Activated CD8-positive, alpha-beta memory T cell treated with anti-CD3 and anti-CD28 coated beads for 1 hour (primary cell): ENCODE measurements at places on chromosomes 13 and 19.

- DNase-seq = no peak
Observed at GRCh38 chr13:24605923-24606372, 74.3 kb upstream of the ATP12A start.

GRCh38 chr13:33994826-33995502, 177.0 kb downstream of the RFC3 start:
- no peak for DNase-seq

DNA sequence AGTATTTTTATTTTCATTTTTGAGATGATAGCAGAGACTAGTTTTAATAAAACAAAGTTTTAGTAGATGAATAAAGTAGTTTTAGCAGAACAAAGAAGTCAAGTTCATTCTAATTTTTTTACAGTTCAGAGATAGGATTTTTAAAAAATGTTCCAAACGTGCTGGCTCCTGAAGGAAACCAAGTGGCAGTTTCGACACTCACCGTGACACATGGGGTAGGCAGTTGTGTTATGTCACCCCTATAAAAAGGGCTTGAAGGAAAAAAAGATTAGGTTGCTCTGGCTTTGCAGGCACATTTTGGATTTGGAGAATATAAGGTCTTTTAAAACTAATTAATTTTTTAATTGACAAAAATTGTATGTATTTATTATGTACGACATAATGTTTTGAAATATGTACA, 305.2 kb downstream of the NDFIP2 start:
- DNase-seq = no peak

DNA sequence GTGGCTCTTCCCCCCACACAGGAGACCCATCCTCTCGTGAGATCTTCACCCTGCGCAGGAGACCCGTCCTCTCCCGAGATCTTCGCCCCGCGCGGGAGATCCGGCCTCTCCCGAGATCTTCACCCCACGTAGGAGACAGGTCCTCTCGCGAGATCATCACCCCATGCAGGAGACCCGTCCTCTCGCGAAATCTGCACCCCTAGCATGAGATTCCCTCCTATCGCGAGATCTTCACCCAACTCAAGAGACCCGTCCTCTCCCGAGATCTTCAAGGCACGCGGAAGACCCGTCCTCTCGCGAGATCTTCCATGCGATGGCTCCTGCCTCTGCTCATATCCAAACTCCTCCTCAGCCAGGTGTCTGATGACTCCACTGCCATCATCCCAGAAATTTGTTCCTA, 24.3 kb downstream of the LAIR2 start:
- no peak for DNase-seq

GRCh38 chr13:94232956-94233355, 246.5 kb downstream of the DCT start:
- no peak for DNase-seq

- no peak for DNase-seq
Observed at GRCh38 chr19:31347828-31348392, 1.3 kb downstream of the TSHZ3 start.

DNA sequence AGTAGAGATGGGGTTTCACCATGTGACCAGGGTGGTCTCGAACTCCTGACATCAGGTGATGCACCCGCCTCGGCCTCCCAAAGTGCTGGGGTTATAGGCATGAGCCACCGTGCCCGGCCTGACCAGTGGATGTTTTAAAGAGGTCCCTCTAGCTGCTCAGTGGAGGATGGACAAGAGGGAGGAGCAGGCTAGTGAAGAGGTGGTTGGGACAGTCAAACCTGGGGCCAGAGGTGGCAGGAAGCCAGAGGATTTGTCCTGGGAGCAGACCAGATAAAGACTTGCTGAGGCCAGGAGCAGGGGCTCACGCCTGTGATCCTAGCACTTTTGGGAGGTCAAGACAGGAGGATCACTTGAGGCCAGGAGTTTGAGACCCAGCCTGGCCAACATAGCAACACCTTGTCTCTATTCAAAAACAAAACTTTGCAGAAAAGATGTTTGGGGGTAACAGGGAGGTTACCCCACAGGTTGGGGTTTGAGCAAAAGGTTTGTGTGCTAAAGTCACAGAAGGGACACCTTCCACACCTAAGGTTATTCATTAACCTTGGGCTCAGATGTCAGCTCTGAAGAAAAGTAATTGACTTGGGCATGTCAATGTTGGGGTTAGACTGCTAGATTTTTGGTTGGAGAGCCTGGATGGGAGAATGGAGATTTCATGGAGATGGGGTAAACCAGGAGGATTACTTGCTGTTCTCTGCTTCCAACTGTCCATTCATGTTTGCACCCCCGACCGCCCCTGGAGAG, 9.0 kb downstream of the BCAM start:
- no peak for DNase-seq

- DNase-seq = no peak
Observed at GRCh38 chr19:49798574-49798973, 14.5 kb downstream of the FUZ start.

DNA sequence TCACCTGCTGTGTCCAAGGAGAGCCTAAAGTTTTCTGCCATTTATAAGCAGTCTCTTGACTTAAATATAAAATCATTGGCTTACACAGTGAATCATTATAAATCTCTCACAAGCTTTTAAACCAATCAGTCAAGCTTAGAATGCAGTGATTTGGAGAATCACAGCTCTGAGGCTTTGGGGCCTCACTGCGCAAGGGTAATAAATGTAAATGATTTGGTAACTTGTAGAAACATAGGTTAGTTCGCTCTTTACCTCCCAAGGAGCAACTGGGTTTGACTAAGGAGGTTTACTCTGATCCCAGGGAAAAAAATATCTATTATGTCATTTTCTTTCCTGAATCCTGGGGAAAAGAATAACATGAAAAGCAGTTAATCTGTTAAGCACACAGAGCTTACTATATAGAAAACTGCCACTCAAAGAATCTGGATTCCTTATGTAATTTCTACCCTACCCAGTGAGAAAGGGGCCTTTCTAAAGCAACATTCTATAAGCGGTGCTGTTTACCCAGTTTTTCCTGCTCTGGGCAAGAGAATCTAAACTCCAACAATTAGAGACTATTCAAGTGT, 128.2 kb downstream of the MZT1 start:
- DNase-seq = no peak

- DNase-seq = no peak
Observed at GRCh38 chr13:94917824-94918223, 205.5 kb upstream of the SOX21 start.

DNA sequence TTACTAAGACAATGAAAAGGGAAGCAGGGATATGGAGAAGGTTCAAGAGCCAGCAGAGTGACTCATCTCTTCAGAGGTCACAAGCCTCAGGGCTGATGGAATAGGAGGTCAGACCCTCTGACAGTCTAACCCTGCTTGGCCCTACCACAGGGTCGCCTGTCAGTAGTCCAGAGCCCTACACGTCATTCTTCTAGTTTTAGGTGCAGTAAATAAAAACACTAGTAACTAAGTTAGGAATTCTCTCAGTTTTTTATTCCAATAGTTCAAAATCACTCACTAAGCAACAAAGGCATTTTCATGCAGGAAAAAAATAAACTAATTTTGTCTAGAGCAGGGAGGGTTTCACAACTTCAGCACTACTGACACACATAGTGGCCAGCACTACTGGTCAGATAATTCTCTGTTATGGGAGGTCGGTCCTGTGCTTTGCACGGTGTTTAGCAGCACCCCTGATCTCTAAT, 27.2 kb downstream of the FOXO1 start:
- DNase-seq = no peak

DNA sequence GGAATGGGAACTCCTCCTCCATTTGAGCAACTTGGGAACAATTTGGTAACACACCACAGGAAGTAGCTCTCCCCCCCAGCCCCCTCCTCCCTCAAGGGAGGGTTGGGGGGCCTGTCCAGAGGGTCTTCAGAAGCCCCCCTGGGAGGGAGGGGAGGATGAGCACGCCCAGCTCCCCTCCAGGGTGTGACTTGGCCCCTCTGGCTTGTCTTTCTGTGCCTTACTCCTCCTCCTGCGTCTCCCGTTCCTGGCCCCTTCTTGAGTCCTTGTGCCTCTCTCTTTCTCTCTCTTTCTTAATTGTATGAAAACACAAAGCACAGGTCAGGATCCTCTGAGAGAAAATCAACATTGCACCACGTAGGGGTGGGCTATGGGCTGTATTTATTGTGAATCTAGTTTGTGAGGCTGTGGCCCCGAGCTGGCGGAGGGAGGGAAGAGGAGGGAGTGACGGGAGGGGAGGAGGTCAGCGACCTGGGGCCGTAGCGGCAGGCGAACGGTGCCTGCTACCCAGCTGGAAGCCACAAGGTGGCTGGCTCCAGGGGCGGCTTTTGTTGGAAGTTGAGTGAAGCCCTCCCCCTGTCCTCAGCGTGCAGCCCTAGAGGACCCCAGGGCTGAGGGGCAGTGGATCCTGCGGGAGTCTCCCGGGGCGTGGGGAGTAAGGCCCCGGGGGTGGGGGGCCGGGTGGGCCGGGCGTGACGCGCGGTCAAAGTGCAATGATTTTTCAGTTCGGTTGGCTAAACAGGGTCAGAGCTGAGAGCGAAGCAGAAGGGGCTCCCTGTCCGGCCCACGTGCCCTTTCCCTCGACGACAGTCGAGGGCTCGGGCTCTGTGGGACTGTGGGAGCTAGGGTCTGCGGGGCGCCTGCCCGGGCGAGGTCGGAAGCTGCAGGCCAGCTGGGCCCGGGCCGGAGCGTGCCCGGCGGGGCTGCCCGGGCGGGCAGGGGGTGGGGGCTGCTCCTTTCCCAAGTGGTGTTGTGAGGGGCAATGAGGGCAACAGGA, 6.4 kb downstream of the LYL1 start:
- DNase-seq = no peak

GRCh38 chr13:51564252-51564651, 20.0 kb upstream of the WDFY2 start:
- no peak for DNase-seq

DNA sequence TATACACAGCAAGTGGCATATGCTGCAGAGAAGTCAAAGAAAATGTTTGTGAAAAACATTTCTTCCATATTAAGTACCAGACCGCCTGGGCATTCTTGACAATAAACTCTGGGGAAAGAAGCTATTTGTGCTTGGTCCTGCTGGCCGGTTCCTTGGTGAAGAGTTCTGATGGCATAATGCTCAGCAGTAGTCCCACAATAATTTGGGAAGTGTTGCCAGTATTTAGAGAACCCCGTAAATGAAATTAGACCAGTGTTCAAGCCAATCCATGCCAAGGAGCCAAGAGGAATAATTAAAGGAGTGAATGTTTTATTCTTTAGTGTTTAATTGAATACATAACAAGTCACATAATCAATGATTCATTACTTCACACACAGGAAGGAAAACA, 6.3 kb downstream of the KCTD12 start:
- DNase-seq = no peak

- no peak for DNase-seq
Observed at GRCh38 chr13:113152691-113152983, 5.8 kb upstream of the PROZ start.

GRCh38 chr19:19160461-19161035, 9.5 kb downstream of the MEF2B start:
- no peak for DNase-seq

GRCh38 chr13:21777166-21777565, 106.3 kb downstream of the FGF9 start:
- DNase-seq = no peak

DNA sequence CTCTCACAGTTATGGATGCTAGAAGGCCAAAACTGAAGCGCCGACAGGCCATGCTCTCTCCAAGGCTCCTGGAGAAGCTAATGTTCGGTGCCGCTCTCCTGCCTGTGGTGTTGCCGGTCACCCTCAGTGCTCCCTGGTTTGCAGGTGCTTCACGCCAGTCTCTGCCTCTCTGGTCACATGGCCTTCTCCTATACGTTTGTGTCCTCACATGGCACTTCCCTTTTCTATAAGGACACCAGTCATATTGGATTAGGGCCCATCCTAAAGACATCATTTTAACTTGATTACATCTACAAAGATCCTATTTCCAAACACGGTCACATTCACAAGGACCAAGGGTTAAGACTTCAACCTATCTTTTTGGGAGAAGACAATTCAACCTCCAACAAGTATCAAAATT, 671.3 kb upstream of the ARGLU1 start:
- no peak for DNase-seq

DNA sequence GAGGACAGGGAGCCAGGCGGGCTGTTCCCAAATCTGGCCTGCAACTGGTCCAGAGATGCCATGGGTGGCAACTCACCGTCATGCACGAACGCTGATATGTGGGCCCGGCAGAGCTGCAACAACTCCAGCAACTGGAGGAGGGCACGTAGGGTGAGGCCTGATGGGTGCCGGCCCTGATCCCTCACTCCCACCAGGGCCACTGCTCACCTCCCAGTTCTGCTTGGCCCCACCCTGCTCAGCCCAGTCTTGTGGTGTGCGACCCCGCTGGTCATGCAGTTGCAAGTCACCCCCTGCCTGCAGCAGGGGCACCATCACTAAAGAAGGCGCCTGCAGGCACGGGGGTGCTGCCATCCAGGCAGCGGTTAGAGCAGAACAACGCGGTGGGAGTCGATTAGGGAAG, 16.9 kb downstream of the ARHGAP33 start:
- no peak for DNase-seq

GRCh38 chr13:30850204-30850866, 55.7 kb upstream of the MEDAG start:
- no peak for DNase-seq

DNA sequence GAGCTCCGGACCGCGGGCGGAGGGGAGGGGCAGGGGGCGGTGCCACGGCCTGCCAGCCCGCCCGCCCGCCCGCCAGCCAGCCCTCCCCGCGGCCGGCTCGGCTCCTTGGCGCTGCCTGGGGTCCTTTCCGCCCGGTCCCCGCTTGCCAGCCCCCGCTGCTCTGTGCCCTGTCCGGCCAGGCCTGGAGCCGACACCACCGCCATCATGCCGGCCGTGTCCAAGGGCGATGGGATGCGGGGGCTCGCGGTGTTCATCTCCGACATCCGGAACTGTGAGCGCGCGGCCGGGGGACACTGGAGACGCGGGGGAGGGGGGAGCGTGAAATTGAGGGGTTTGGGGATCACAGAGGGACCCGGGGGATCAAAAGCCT, at the start of gene AP2A1:
TSS of gene AP2A1 (plus strand) at position 72 of the 370 bp plus-strand sequence. CDS start at position 205, 133 bp downstream.
- DNase-seq = no peak

DNA sequence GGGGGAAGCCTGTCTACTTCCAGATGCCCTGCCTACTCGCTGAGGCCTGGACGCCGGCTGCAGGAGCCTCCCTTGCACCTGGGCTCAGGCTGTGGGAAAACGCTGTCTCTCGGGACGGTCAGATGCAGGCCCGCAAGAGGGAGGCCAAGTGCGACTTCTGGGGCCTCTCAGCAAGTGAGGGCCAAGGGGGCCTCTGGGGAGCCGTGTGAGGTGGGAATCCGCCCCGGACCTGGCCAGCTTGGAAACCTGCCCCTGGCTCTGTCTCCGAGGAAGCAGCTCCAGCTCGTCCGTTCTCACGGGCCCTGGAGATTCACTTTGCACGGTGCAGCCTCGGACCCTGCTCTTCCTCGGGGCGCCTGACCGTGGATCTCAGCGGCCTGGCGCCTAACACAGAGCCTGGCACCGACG, 11.4 kb upstream of the CRTC1 start:
- DNase-seq = no peak
